Temporal lobe (tissue), 4 donors: ENCODE measurements at places on chromosomes 7 and 10. TPM values are rescaled to one million over a fixed set of nuclear protein-coding genes. Genes with fewer than 3 reads are reported as not detected.

Gene JCAD
- 15.5 TPM for total RNA-seq

Gene IFIT1B
- 0.49 TPM for total RNA-seq

Gene TAX1BP1
- 64.2 TPM for total RNA-seq

Gene WEE2
- 0.49 TPM for total RNA-seq

Gene GJD4
- total RNA-seq = not detected

Gene NOS3
- 1.2 TPM for total RNA-seq

Gene RELN
- 52.6 TPM for total RNA-seq

Gene TUBAL3
- total RNA-seq = not detected

Gene HOXA6
- not detected for total RNA-seq

Gene GIMAP8
- 0.74 TPM for total RNA-seq

Gene MLXIPL
- not detected for total RNA-seq

Gene MTURN
- total RNA-seq = 281 TPM

Gene DKK1
- 3.0 TPM for total RNA-seq

Gene HOGA1
- 0.25 TPM for total RNA-seq

Gene GIMAP5
- total RNA-seq = 2.7 TPM

Gene SAP25
- total RNA-seq = 0.25 TPM

Gene IDI1
- total RNA-seq = 118 TPM

Gene PPIA
- total RNA-seq = 612 TPM

Gene ADAM12
- total RNA-seq = 6.1 TPM

Gene MCM10
- total RNA-seq = 2.0 TPM

Gene LIPF
- total RNA-seq = 3.4 TPM

Gene JMJD1C
- 169 TPM for total RNA-seq

Gene XRCC2
- 2.2 TPM for total RNA-seq

Gene SGCE
- 66.1 TPM for total RNA-seq

Gene LIPJ
- 0.74 TPM for total RNA-seq

Gene PNLIPRP3
- total RNA-seq = not detected

Gene OR13A1
- not detected for total RNA-seq

Gene CDHR1
- 4.2 TPM for total RNA-seq

Gene IDI2
- not detected for total RNA-seq

Gene STEAP1B
- 1.2 TPM for total RNA-seq

Gene BTBD16
- not detected for total RNA-seq

Gene ADGRA1
- 3.9 TPM for total RNA-seq

Gene NMT2
- total RNA-seq = 47.9 TPM

Gene INMT
- total RNA-seq = under 0.01 TPM

Gene NCAPG2
- 14.3 TPM for total RNA-seq

Gene VWDE
- 0.25 TPM for total RNA-seq

Gene MEOX2
- total RNA-seq = 0.25 TPM

Gene FBXO24
- total RNA-seq = not detected

Gene PPP1R17
- total RNA-seq = 3.0 TPM

Gene ITGB8
- 87.0 TPM for total RNA-seq

Gene ABCB1
- total RNA-seq = 7.4 TPM

Gene PILRA
- total RNA-seq = 1.2 TPM
